ENCODE measurements at places on chromosomes 12 and 14.

DNA sequence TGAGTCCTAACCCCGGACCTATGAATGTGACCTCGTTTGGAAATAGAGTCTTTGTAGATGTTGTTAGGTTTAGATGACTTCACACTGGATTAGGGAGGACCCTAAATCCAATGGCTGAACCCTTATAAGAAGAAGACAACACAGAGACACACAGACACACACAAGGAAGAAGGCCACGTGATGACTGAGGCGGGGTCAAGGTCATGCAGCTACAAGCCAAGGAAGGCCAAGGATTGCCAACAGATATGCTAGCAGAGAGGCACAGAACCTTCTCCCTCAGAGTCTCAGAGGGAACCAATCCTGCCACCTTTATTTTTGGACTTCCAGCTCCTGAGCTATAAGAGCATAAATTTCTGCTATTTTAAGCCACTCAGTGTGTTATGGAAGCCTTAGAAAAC, 31.8 kb downstream of the LTBP2 start:
- DNase-seq, result no peak

DNA sequence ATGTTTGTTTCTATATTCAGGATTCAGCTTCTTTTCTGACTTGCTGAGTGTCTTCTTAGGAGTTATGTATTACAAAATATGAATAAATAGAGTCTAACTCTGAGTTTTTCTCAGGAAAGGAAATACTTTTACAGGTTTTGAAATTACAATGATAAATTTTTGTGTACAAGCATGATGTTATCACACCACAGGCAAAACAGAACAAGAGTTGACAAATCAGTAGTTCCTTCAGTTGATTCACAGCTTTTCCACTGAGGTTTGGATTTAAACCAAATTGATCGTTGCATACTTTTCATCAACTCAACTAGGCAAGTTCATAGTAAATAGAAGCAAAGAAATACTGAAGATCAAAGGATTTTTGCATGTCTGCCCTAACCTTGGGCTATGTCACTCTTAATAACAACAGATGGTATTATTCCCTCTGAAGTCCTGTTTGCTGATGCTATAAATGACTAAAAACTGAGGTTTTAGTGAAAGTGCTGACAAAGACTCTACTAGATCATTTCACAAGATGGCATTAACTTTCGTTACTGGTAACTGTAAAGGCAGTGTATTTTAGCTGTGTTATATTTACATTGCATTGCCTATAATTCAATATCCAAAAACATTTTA, 520.2 kb downstream of the FLRT2 start:
- DNase-seq, result no peak

- DNase-seq, result no peak
Observed at GRCh38 chr14:77640756-77641533, 24.5 kb upstream of the SPTLC2 start.

DNA sequence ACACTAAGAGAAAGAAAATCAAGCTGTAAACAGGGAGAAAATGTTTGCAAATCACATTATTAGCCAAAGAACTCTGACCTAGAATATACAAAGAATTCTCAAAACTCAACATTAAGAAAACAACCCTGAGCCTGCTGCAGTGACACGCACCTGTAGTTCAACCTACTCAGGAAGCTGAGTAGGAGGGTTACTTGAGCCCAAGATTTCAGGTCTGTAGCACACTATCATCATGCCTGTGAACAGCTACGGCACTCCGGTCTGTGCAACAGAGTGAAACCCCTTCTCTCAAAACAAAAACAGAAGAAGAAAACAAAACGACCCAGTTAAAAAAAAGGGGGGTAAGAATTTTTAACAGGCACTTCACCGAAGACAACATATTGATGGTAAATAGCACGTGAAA, 20.8 kb downstream of the SAV1 start:
- DNase-seq, result no peak

DNA sequence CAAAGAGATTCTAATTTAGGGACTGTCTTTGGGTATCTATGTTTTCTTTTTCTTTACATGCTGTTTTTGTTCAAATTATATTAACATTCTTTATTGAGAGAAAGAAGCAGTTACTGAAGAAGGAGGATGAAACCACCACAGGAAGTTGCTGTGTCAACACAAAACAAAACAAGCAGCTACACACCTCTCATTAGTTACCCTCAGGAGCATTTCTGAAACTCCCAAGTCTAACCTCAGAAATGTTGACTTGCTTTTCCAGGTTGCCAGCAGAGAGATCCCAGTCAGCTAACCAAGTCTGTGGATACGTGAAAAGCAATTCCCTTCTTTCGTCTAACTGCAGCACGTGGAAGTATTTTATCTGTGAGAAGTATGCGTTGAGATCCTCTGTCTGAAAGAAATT, 33.5 kb downstream of the CLEC1A start:
- DNase-seq, result no peak

- DNase-seq, result no peak
Observed at GRCh38 chr12:71063087-71063486, 94.7 kb downstream of the TSPAN8 start.

- no peak for DNase-seq
Observed at GRCh38 chr12:8581098-8581784, 31.4 kb downstream of the AICDA start.

DNA sequence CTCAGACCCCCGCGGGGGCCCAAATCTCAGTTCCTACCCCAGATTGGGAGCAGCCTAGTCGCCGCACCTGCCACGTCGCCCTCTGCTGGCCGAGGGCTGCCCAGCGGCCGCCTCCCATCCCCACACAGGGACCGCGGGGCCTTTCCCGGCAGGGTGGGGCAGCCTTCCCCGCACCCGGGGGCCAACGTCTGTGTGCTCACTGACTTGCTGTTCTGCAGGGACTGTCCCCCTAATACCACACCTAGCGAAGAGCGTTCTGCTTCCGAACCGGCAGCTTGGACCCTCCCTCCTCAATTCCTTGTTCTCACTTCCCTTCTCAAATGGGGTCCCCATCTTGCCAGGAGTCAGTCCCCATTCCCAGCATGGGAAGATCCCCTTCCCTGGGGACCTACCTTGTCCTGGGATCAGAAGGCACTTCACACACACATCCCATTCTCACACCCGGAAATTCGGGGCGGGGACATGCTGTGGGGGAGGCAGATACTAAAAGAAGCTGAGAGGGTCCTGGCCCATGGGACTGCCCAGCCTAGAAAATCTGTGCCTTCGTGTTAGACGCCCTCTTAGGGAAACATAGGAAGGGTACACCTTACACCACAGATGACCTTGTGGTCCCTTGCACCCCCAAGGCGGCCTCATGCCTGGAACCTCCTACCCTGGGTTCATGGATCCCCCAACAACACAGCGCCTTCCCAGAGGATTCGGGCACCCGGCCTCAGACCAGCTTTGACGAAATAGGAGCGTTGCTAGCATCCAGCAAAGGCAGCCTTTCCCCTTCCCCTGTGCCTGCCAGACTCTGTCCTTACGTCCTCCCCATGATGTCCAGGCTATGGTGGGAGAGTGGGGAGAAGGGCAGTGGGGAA, 16.4 kb downstream of the ACVRL1 start:
- DNase-seq, result peak; percentile 76

DNA sequence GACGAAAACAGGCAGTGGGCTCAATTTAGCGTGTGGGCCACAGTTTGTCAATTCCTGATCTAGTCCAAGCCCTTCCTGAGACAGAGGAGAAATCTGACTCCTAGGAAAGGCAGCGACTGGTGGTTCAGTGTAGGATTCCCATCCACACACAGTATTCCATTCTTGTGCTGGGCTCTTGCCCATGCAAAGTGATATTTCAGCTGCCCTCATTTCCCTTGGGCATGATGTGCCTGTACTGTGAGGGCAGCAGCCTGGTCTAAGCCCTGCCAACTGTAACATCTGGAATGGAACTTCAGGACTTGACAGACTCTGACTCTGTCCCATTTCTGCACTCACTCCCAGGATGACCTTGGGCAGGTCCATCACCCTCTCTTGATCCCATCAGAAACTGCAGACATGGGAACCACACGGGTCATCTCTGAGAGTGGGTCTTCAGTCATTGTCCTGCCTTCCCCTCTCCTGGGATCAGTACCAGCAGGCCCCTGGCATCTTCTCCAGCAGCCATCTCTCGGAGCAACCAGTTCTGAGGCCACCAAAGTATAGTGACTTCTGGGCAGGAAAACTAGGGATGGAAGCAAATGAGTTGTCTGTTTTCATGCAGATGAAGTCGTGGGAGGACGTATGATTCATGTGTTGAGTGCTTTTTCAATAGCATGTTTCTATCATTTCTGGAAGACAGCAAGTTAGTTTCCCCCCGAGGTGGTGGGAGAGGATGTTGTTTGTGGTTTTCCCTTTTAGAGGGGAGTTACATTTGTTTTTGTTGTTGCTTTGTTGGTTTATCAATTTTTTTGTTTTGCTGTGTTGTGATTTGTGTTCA, 54.2 kb upstream of the BCL2L14 start:
- DNase-seq, result peak; percentile 70

GRCh38 chr12:45973526-45973925, 16.8 kb downstream of the SCAF11 start:
- no peak for DNase-seq

DNA sequence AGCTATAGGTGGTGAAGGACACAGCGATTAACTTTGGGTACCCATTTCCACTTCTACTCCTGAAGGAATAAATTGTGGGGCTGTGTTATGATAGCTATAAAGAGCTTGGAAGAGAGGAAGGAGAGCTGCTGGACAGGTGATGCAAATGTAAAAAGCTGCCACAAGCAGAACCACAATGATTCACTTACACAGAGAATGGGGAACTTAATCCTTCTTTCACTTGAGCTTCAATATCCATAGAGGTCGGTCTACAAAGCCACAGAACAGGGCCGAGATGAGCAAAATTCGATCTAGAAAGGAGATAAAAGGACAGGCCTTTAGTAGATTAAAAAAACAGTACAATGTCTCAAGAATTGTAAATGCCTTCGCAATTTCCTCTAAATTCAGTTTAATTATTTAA, 831.1 kb downstream of the LRFN5 start:
- no peak for DNase-seq

DNA sequence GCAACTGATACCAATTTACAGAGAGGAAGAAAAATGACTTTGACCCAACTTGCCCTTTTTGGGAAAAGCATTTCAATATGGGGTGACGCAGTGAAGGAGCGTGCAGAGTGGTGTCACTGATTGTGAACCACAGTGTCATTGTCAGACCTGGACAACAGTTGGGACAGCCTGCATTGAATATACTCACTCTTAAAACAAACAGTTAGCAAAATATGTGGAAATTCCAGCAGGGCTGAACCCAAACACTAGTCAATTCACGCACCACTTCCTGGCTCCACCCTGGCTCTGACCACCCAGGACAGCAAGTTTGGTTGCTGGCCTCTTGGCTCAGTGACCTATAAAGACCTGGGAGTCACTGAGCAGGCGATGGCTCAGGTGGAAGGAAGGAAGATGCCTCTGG, 61.3 kb downstream of the NOS1 start:
- no peak for DNase-seq

GRCh38 chr12:64633940-64634337, 23.6 kb downstream of the RASSF3 start:
- no peak for DNase-seq

- DNase-seq, result no peak
Observed at GRCh38 chr12:509500-509899, 49.8 kb downstream of the B4GALNT3 start.

- DNase-seq, result no peak
Observed at GRCh38 chr12:70628701-70629480, 8.3 kb downstream of the PTPRB start.

DNA sequence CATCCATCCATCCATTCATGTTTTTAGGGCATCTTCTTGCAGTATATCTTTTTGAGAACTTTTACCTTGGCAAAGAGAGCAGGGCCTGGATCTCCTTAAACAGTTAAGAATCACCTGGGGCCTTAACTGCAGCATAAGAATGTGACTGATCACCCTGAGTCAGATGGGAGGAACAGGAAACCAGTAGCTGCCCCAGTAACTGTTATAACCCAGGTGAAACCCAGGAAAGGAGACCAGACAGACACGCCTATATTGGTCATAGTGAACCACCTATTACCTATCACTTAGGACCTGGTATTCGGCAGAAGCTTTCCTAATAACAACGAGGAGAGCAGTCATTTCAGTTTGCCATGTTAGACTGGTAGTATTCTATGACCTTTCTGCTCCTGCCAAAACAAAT, 43.4 kb upstream of the NR2C1 start:
- DNase-seq, result no peak

DNA sequence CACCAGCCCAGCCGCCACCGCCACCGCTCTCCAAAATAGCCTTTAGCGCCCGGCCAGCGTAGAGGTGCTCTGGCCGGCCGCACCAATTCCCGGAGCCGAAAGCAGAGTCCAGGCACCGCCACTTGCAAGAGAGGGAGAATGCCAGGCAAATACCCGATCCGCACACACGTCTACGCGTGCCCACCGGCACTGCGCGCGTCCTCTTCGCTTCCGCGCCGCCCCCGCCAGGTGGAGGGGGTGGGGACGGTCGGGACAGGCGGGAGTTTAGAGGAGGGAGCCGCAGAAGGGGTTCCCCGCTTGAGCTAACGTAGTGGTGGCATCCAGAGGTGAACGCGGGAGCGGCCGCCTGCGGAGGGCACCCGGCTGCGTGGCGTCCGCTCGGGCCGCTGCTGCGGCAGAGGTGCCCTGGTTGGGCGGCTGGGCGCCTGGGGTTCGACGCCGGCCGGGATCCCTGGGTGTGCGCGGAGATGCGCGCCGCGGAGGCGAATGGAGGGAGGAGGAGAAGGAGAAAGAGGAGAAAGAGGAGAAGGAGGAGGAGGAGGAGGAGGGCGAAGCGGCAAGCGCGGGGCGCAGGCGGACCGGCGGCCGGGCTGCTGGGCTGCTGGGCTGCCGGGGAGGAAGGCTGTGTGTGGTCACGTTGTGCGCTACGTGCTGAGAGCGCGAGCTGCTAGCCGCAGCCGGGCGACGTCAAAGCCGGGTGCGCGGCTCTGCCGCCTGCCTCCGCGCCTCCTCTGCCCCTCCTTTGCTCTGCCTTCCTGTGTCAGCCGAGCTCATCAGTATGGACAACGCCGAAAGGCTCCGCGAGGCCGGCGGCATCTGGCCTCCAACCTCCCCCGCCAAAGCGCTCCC, at the start of gene MDGA2:
TSS of gene MDGA2 (minus strand) at position 140 of the 849 bp plus-strand sequence.
- no peak for DNase-seq

- DNase-seq, result no peak
Observed at GRCh38 chr12:40672741-40673271, 19.4 kb upstream of the CNTN1 start.

GRCh38 chr14:22842211-22843122, 6.1 kb downstream of the MMP14 start:
- no peak for DNase-seq

DNA sequence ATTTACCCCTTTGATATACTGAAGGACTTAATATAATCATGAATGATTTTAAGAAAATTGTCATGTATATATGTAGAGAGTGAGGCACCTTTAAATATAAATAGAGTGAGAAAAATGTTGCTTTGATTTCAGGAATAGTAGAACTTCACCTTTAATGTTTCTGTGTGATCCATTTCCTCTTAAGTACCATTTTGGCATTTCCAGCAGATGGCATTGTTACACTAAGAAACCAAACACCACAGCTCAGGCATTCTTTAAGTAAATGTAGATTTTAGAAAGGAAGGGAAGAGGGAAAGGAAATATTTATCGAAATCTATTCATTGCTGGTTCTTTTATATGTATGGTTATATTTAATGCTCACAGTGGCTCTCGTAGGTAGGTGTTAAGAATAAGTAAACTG, 556.7 kb upstream of the FBXO33 start:
- no peak for DNase-seq

- no peak for DNase-seq
Observed at GRCh38 chr14:64681796-64682710, 22.2 kb upstream of the PLEKHG3 start.

- DNase-seq, result no peak
Observed at GRCh38 chr14:76686646-76687045, 74.6 kb upstream of the VASH1 start.

- no peak for DNase-seq
Observed at GRCh38 chr12:6866163-6866919, 990 bp upstream of the TPI1 start.

Data from activated T-cell treated with anti-CD3 and anti-CD28 coated beads, Interleukin-2, amount 50 U/mL, for 24 hours (primary cell).